ENCODE measurements at places on chromosomes 2 and 18. TPM values are rescaled to one million over a fixed set of nuclear protein-coding genes. Genes with fewer than 3 reads are reported as not detected.

GRCh38 chr2:217263756-217264155 is 403.9 kb upstream of the TNP1 start:
- no peak for DNase-seq

DNA sequence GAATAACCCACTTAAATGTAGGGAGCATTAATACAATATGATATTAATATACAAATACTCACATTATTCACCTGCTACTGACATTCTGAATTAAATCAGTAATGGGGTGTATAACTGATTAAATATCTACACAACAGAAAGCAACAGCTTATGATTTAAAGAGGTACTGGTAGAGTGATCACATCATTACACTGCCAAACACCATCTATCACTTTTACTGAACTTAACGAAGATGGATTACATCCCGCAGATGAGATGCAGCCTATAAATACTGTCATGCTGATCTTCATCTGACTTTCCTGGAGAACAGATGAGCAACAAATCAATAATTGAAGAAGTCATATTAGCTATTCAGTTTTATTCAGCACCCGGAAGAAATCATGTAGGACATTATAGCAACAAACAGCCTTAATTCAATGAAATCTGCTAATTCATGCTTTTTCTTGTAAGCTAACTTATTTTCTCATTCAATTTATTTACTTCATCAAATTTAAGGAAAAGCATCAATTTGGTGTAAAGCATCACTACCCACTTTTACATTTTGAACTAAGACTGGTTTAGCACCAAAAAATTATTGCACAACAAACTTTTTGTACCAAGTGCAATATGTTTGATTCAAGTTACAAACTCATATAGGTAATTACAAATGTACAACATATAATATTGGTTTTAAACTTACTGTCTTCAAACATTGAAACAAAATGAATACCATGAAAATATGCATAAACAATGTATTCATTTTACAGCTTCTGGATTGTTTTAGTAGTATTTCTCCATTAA is 1509.0 kb downstream of the LRP1B start:
- no peak for DNase-seq

The VWC2L gene
- total RNA-seq = not detected

The IMPA2 gene
- 11.1 TPM for total RNA-seq

GRCh38 chr2:13000664-13001363 is 284.1 kb downstream of the TRIB2 start:
- DNase-seq = no peak

DNA sequence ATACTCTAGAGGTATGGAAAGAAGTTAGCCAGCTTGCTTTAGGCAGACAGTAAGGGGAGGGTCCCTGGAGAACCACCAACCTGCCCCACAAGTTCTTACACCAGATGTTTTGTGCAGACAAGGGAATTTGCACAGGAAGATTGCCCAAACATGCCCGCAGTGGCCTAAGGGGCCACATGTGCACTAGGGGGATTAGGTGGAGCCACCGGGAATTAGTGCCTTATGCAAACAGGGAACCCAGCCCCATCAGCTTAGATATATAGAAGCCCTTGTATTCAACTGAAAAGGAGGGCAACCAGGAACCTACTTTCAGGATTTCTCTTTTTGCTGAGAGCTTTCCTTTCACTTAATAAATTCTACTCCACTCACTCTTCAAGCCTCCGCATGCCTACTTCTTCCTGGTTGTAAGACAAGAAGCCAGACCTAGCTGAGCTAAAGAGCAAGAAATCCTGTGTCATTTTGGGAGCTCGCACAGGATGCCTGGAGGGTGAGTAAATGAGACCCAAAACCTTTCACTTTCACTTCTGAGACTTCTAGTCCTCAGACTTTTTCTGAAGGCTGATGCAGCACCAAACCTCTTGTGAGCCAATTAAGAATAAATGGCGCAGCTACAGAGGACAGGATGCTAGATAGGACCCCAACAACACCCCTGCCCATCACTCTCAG is 146.3 kb downstream of the GCA start:
- DNase-seq = peak; percentile 10

The SPP2 gene
- not detected for total RNA-seq

GRCh38 chr2:74735564-74735963 is 81.5 kb downstream of the SEMA4F start:
- peak; percentile 27 for DNase-seq

GRCh38 chr2:14615760-14616159 is 16.8 kb upstream of the LRATD1 start:
- DNase-seq = no peak

DNA sequence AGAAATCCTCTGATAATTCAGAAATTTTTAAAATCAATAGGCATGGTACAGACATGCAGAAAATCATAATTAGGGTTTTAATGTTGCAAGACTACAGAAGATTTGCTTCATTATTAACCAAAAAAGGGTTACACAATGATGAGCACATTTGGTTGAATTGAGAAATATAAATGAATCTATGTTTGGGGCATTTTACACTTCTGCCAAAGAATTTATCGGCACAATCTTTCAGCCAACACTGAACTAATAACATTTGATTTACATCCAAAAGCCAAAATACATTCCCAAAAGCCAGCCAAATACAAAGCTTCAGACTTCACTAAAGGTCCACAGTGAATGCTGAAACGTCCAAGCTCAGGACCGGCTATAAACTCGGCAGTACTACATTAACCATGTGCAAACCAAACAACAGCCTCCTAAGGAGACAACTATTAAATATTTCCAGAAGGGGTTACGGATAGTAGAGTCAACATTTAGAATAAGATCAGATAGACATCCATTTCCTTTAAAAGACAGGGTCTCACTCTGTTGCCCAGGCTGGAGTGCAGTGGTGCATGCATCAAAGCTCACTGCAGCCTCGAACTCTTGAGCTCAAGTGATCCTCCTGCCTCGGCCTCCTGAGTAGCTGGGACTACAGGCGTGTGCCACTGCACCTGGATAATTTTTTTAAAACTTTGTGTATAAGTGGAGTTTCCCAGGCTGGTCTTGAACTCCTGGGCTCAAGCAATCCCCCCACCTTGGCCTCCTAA is 29.4 kb downstream of the SPRED2 start:
- DNase-seq = peak; percentile 79

The CXCR1 gene
- total RNA-seq = not detected

DNA sequence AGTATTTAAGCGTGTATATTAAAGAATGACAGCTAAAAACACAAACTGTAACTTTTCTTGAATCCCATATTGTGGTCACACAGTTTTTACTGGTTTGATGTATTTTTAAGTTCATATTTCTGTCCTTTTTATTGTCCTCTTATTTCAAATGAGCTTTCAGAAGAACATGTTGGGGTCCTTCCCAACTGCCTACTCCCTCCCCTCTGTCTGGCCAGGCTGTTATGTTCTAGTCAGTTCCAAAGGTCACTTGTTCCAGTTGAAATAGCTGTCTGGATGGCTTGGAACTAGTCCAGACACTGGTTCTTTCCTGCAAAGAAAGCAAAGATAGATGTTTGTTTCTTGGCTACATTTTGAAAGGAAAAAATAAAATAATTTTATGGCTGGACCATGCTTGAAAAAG is 306.9 kb downstream of the GULP1 start:
- DNase-seq = no peak

The SPEG gene
- total RNA-seq = 32.1 TPM

The UGT1A8 gene
- not detected for total RNA-seq

DNA sequence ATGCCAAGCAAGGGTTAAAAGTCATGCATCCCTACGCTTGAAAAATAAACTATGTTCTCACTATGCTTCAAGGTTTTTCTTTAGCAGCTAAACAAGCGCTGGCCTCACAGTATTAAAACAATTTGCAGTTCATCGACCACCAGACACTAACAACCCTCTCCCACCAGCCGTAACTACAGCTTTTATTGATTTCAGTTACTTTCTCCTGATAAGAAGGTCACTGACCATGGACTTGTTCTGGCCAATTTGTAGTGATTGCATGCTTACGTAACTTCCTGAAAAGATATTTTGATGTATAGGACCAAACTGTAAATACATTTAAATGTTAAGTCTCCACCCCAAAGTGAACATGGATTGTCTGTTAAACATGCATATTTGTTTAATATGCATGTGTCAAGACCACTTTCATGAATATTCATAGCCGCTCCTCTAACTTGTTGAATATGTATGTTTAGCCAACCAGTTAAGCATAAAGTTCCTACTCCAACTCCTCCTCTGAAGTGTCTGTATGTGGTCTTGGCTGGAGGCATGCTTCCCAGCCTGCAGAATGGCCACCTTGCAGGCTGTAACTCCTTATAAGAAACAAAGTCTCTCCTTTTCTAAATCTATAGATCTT is 1.7 kb upstream of the THOC1 start:
- DNase-seq = no peak

DNA sequence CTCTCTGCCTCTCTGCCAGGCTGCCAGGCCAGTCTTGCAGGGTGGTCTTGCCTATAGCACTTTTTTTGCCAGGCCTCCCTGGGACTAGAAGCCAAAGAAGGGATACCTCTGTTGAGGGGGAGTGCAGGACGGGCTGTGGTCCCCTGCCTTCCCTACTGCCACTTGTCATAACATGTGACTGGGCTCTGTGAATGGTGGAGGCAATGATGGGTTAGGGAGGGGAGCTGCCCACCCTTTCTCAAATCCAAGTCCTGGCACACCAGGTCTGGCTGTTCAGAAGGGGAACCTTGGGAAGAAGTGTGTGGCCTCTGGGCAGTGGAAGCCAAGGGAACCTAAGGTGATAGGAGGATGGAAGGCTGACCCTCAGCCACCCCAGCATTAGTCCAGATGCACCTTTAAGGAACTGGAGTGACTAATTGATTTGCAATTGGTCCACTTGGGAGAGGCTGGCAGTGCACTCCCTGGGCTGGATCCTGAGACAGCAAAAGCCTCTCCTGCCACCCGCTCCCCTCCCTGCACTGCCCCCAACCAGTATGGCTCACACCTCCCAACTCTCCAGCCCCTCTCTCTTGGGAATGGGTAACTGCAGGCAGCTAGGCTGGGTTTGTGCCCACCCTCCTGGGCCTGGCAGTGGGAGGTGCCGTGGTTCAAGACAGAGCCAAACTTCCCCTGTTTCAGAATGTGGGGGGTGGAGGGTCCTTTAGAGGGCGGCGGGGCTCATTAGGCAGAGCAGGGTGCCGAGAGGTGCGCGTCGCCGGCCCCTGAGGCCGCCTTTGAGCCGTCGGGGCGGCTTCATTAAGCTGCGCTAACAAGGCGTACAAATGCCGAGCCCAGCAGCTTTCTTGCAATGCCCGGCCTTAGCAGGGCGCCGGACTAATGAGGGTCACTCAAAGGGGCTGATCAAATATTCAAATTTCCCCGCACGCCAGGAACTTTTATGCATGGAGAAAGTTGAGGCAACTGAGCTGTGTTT is 4.5 kb upstream of the SIX3 start:
- DNase-seq = no peak

GRCh38 chr2:86764661-86765309 is 25.9 kb downstream of the CD8A start:
- peak; percentile 58 for DNase-seq

DNA sequence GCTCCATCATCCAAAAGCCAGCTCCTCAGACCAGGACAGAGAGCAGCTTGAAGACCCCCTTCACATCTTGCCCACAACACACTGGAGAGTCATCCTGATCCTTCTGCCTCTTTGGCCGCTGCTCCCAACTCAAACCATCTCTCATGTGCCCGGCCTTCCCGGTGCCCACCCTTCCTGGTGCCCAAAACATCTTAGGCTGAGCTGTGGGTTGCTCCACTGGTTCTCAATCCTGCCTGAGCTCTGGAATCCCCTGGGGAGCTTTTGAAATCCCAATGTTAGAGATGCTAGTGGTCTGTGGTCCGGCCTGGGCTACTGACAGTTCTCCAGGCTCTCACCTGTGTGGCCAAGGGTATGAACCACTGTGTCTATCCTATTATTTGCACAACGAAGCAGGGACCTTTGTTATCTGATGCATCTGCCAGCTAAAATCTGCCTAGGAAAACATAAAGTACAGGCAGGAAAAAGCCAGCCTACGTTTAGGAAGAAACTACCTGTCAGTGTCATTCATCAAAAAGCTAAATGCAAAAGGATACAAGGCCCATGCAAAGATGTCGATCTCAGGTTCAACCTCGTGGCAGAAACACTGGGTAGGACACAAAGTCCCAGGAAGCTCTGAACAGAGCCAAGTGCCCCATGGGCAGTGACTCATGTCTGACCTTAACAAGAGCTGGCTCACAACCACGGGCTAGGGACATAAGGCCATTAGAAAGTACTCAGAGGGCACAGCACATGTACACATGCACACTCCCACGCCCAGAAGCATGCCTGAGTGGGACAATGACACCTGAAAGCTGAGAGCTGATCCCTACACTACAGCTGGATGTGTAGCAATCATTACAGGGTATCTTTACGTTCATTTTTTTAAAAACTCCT is 30.8 kb downstream of the TBC1D8 start:
- DNase-seq = peak; percentile 84

The ASXL3 gene
- total RNA-seq = not detected

DNA sequence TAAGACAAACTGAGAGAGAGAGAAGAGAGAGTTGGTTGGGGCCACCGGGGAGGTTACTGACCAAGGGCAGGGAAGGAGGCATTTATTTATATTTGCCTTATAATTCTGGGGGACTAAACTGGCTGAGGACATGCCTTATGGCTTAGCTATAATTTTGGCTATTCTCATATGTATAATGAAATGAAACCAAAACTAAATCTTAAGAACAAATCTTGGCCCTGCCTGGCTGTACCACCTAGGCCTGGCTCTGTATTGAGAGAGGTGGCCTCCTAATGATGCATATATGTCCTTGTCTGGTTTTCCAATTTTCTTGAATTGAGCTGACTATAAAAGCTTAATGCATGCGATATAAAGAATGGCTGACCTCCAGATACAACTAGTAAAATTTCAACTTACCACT is 3.5 kb upstream of the PPP1CB start:
- DNase-seq = no peak

The ST6GAL2 gene
- total RNA-seq = not detected

DNA sequence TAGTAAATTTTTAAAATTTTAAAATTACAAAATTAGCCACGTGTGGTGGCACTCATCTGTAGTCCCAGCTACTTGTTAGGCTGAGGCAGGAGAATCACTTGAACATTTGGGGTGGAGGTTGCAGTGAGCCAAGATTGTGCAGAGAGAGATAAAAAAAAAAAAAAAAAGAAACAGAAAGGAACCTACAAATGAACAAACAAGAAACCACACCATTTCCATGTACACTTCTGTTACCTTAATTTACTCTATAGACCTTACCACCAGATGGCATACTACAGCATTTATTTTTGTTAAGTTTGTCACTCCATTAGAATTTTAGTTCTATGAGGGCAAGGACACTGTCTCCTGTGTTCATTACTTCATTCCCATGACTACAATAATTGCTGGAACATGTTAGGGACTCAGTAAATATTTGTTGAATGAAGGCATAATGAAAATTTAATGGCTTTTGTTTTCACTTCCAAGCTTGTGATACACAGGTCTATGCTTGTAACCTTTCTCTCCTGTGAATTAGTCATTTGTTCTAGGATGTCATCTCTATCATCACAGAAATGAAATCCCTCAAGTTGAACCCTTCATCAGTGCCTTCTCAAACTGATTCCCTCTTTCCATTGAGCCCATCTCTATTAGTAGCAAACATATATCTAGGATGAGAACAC is 76.0 kb downstream of the ARHGAP15 start:
- DNase-seq = peak; percentile 27

GRCh38 chr2:95342556-95343320 is 45.6 kb downstream of the KCNIP3 start:
- no peak for DNase-seq

The IL36G gene
- total RNA-seq = not detected
